T-helper 9 cell (primary cell): ENCODE measurements at places on chromosomes 5 and 9.

DNA sequence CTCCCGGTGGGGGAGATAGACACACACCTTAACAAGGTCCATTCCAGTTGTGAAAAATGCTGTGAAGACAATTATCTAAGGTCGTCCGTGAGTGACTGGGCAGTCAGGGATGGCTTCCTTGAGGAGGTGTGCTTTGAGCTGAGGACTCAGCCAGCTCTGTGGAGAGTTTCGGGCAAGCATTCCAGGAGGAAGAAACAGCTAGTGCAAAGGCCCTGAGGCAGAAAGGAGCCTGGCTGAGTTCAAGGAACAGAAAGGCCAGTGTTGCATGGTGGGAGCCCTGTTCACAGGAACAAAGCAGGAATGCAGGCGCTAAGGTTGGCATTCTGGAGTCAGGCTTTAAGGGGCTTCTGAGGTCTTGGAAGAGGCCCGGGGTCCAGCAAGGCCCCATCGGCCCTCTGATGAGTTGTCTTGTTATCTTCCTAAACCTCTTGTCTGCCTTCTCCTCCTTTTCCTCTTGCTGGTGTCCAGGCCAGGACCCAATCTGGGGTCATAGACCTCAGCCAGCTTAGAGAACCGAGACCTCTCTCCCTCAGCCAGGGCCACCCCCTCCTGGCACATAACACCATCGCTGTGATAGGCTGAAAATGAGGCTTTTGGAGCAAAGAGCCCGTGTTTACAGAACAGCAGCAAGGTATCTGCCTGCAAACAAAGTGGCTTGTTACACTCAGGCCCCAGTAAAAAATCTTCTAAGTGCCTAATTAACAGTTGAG lies 270.2 kb upstream of the MVB12B start:
- no peak for DNase-seq

DNA sequence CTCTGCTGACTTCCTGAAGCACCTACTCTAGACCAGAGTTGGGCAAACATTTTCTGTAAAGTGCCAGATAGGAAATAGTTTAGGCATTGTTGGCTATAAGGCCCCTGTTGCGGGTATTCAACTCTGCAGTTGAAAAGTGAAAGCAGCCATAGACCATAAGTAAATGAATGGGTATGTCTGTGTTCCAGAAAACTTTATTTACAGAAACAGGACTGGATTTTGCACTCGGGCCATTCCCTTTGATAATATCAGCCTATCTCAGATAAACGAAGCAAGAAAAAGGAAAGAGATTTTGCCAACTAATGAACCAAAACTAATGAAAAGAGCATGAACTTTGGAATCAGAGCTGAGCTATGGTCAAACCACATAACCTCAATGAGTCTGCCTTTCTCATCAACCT lies 184.4 kb downstream of the SAXO1 start:
- DNase-seq, result no peak

- no peak for DNase-seq
Measured at GRCh38 chr9:74666625-74667316, 169.6 kb downstream of the RORB start.

DNA sequence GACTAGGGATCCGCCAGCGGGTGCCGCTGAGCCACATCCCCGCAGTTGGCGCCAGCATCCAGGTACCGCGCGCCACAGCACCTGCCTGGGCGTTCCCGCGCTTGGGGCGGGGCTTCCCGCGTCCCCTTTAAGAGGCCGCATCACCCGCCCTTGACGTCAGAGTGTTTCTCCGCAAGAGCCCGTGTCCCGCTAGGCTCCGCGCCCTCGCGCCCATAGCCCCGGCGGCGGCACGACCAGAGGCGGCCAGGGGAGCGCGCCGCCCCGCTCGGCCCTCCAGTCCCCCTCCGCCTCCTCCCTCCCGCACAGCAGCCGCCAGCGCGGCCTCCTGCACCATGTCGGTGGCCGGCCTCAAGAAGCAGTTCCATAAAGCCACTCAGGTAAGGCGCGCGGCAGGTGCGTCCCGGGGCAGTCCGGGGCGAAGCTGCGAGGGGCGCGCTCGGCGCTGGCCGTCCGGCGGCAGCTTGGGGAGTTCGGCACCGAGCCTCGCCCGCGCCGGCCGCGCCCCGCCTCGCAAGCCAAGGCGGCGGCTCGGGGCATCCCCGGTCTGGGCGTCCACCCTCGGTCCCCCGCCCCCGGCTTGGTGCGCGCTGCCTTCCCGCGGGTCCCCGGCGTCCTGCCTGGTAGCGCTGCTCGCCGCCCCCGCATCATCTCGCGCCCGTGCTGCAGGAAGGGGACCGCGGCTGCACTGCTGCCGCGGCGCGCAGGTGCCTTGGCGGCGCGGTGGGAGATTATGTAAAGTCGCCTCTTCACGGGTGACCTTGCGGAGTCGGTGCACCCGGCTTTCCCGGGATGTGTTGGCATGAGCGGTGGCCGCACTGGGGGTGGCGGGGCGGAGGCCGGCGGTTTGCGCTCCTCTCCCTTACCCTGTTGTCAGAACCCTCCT lies at the start of gene SH3GL2:
TSS of gene SH3GL2 (plus strand) at position 156 of the 883 bp plus-strand sequence.
- no peak for DNase-seq

- no peak for DNase-seq
Measured at GRCh38 chr9:133437753-133438531, 15.8 kb downstream of the ADAMTS13 start.

- DNase-seq, result no peak
Measured at GRCh38 chr9:68780720-68781119, 75.7 kb downstream of the PIP5K1B start.

DNA sequence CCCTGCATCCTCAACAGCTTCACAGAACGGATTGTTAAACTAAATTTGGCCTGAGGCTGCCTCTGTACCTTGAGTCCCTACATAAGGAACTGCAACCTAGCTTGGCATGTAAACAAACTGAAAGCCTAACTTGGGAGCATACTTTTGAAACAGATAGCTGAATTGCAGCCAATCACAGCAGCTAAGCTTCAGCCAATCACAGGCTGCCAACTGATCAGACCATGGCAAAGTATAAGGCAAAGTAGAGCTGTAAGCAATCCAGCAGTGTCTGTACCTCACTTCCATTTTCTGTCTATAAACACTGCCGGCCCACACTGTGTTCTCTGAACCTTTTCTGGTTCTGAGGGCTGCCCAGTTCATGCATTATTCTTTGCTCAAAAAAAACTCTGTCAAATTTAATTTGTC lies 8.9 kb upstream of the ZNF483 start:
- DNase-seq, result no peak

DNA sequence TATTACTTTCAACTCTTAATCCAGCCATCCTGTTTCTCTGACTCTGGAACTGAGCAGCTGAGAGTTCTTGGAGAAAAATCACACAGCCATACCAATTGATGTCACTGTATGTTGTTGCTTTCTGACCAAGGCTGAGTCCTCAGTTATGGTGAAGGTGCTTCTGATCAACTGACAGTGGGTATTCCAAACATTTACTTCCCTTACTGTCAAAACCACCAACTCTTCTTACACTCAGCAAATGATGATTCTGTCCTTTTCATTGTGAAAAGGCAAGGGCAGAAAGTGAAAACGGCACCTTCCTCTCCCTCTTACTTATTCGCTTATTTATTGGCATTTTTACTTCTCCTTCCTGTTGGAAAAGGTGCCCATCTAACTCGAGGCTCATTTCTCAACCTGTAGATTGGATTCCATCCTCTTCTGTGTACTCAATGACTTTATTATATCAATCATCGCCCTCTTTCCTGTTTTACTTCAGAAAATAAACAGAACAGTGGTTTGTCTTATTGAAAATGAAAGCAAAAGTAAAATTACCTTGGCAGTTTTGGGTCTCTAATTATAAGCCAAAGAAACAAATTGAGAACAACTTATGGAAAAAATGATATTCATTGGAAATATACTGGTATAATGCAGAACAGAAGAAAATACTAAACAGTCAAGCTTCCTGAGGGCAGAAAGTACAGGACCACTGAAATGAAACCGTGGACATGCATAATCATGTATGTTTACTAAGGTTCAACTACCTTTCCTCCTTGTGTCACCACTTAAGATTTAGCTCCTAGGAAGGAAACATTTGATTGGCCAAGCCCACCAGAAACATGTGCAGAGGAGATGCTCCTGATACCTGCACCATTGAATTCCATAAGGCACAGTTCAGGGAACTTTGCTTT lies 104.5 kb upstream of the CHD1 start:
- no peak for DNase-seq

DNA sequence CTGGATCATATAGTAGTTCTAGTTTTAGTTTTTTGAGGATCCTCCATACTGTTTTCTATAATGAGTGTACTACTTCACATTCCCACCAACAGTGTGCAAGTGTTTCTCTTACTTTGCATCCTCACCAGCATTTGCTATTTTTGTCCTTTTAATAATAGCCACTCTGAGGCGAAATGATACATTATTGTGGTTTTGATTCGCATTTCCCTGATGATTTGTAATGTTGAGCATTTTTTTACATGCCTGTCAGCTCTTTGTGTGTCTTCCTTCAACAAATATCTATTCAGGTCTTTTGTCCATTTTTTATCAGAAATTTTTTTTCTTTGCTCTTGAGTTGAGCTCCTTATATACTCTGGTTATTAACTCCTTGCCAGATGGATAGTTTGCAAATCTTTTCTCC lies 114.0 kb downstream of the ADAMTSL1 start:
- DNase-seq, result no peak

DNA sequence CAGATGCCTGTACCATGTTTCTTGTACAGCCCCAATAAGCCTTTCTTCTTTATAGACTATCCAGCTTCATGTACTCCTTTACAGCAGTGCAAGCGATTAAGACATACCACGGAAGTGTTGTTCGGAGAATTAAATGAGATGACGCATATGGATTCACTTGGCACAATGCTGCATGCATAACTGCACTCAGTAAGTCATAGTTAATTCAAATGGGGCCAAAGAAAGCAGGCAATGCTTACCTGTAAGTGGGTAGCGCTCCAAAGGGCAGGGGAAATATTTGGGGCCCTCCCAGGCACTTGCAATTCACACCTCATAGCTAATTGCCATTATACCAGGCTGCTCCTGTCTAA lies 7.7 kb upstream of the ADRA1B start:
- DNase-seq, result no peak
